ENCODE measurements at places on chromosomes 7 and 10.

GRCh38 chr10:1774796-1775195 lies 37.5 kb upstream of the ADARB2 start:
- no peak for DNase-seq

DNA sequence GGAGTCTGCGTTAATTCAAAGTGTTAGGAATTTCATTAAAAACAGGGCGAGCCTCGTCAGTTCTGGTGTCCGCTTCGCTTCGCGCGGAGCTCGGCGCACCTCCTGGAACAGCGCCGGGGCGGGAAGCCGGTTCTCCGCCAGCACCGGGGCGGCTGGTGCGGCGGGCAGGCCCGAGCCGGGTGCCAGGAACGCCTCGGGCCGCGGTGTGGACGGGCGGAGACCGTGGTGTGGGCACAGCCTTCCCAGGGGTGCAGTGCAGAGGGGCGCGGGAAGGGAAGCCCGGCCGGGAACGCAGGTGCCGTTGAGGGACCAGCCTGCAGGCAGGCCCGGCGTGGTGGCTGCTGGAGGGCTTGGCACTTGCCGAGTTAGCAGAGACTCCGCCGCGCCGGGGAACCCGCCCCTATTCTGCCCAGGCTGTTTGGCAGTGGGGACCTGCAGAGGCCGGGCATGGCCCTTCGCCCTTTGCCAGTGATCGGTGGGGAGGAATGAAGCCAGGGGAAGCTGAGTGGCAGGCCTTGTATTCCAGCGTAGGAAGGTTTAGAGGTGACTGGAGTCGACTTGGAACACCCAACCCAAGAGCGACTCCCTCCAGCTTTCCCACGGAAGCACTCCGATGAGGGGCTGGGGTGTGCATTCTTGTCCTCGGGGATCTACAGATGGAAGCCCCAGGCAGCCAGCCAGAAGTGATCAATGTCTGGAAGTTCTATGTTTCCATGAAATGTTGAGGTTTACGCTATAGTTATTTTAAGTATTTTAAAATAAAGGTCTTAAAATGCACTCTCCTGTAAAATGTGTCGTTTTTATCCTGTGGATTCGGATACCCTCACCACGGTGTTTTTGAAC lies 945 bp upstream of the RHEB start:
- no peak for DNase-seq

- peak; percentile 76 for DNase-seq
These were observed 4.9 kb downstream of the TMEM270 start for GRCh38 chr7:73865738-73866445.

DNA sequence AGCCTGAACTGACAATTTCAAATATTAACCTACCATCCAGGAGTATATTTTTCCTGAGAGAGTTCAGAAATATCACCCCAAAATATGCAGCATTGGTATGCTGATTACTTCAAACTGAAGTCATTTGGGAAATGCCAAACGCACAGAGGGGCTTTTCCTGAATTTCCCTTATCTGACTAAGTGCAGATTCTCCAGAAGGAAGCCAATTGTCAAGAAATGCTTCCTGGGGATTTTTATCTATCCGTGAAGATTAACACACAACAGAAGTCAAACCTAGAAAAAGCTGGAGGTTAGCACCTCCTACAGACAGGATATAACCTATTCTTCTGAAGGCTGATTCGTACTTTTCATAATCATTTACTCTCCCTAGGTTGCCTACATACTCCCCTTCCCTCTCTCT lies 91.0 kb downstream of the AKR1D1 start:
- DNase-seq = no peak

- no peak for DNase-seq
These were observed 18.9 kb upstream of the LIMK1 start for GRCh38 chr7:74064696-74065095.

- no peak for DNase-seq
These were observed 14.9 kb downstream of the CHST3 start for GRCh38 chr10:71978988-71979691.

GRCh38 chr7:115952832-115953231 lies 77.7 kb downstream of the TFEC start:
- no peak for DNase-seq

DNA sequence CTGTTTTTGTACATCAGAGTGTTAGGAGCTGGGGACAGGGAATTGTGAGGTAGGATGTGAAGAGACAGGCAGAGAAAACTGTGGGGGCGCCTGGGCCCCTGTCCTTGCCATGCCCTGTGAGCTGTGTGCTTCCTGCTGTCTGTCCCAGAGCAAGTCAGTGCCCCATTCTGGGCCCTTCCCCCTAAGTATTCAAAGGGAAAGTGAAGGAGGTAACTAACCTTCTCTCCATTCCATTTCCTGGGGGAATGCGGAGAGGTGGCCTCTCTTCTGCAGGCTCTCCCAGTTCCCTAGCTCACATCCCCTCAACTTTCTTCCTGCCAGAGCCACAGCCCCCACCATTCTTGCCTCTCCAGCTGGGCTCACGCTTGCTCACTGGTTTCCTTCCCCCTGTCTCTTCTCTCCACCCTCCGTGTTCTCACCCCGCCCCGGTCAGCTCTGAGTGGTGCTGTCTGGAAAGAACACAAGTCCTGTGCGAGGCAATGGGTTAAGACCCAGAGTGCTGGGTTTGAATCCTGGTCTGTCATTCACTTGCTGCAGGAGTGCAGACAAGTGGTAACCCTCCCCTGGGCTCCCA lies 9.7 kb upstream of the VSIR start:
- DNase-seq = no peak
